HFFc6 (cell line): ENCODE measurements at places on chromosomes 2 and 18.

DNA sequence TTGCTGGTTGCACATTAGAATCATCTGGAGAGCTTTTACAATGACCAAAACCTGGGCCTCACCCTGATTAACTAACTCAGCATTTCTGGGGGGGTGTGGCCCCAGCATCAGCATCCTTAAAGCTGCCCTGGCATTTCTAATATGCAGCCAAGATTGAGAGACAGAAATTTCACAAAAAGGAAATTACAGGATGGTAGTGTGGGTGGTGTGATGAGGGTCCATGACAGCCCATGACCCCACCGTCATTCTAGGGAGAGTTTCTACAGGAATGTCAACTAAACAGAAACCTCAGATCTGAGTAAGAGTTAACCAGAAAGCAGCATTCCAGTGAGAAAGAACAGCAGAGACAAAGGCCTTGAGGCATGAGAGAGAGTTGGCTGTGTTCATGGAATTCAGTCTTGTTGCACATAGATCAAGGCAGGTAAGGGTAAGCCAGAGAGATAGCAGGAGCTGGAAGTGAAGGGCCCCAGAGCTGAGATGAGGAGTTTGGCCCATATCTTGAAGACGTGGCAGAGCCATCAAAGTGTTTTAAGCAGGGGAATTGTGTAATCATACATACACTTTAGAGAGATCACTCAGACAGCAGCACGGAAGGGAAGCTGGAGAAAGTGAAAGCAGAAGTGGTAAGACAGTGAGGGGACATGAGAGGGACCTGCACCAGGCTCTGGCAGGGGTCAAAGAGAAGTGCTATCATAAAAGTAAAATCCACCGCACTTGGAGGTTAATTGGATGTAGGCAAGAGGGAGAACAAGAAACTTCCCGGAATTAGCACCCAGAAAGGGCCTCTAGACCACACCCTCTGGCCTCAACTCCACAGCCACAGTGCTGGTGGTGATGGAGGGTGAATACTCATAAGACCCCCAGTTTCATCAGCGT is 7.8 kb upstream of the TRABD2A start:
- peak; percentile 45 for DNase-seq
- no peaks in the 10 kb centered on the region; the same call in 1 of the 2 replicates for H3K27me3 ChIP-seq
- H3K27ac ChIP-seq, result peak overlapping the region; percentile 95
- H3K36me3 ChIP-seq, result no peaks in the 10 kb centered on the region
- peak overlapping the region; percentile 73 for H3K4me3 ChIP-seq

- H3K27ac ChIP-seq, result no peak overlapping the region
- H3K36me3 ChIP-seq, result peaks cover 35% of the 10 kb centered on the region; the same call in 1 of the 2 replicates
- no peak for DNase-seq
- no peaks in the 10 kb centered on the region for H3K27me3 ChIP-seq
- H3K4me3 ChIP-seq, result no peak overlapping the region
Observed at GRCh38 chr18:14117606-14118005, 14.6 kb downstream of the ZNF519 start.

DNA sequence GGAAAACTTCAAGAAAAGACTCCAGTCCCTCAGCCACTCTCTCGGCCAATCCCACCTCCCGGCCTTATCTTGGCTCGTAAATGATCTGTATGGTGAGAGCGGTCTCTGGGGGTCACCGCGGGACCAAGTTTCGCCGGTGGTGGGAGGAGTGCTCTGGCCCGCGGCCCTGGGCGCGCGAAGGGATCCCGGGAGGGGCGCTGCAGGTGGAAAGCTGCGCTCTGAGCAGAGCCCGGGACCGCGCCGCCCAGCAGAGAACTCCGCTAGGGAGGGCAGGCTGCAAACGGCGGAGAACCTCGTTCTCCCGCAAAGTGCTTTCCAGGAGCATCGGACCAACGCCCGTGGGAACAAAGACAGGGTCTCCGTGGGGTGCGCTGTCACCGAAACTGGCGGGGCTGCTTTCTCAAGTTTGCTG is 622 bp downstream of the LRP2 start:
- no peaks in the 10 kb centered on the region for H3K36me3 ChIP-seq
- H3K4me3 ChIP-seq, result peak overlapping the region; percentile 56
- peaks cover 38% of the 10 kb centered on the region for H3K4me1 ChIP-seq
- peaks cover 31% of the 10 kb centered on the region for H3K27me3 ChIP-seq

DNA sequence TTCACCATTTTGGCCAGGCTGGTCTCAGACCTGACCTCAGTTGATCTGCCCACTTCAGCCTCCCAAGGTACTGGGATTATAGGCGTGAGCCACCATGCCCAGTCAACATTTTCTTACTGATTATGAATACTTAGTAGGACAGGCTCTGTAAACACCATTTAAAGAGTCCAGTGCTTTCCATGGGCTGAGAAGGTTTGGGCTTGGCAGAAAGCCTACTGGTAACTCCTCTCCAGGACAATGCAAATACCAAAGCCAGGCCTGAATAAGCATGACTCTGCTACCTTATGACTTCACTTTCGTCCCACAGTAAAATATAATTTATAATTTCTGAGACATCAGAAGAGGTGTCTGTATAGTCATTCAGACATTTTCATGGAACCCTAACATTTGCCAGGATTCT is 60.2 kb upstream of the FAM117B start:
- no peak overlapping the region for H3K27ac ChIP-seq
- DNase-seq, result no peak
- H3K4me3 ChIP-seq, result no peak overlapping the region
- H3K36me3 ChIP-seq, result no peaks in the 10 kb centered on the region; the same call in 1 of the 2 replicates

DNA sequence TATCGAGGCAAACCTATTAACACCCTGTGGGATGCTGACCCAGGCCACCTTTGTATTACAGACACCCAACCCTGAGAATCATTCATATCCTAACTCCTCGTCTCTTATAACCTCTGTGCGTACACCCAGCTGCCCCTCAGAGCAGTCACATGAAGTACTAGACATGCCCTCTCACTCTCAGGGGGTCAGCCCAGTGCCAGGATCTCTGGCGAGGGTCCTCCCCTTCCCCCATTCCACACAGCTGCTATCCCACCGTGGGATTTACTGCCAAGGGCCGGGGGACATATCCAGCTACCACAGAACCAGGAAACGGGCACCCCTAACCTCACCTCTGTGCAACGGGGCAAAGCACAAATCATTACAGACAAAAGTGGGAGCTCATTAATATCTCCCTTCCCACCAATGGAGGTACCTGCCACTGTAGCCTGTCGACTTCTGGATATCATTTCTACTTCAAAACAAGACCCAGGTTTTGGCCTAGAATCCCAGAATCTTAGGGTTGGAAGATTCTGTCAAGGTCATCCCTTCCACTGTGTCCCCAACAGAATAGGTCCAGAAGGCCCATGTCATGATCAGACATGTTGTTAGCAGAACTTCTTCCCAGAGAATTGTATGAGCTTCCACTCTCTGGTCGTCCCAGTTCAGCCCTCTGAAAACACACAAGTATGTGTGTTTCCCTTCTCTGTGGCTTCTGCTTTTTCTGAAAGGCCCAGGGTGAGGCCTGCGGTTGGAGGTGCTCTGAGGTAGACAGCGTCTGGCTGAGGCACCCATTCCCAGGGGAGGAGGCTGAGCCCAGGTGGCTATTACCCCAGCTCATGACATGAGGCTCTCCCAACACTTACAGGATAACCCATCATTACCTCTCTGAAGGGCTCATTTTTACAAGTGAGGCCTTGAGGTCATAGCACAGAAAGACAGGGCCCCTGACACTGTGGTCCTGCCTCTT is 1.7 kb downstream of the TMBIM1 start:
- peaks cover 16% of the 10 kb centered on the region for H3K36me3 ChIP-seq
- peak overlapping the region; percentile 90 for H3K4me3 ChIP-seq
- H3K27me3 ChIP-seq, result peaks cover 5% of the 10 kb centered on the region
- H3K27ac ChIP-seq, result peak overlapping the region; percentile 79
- DNase-seq, result no peak
- H3K4me1 ChIP-seq, result peaks cover 65% of the 10 kb centered on the region

DNA sequence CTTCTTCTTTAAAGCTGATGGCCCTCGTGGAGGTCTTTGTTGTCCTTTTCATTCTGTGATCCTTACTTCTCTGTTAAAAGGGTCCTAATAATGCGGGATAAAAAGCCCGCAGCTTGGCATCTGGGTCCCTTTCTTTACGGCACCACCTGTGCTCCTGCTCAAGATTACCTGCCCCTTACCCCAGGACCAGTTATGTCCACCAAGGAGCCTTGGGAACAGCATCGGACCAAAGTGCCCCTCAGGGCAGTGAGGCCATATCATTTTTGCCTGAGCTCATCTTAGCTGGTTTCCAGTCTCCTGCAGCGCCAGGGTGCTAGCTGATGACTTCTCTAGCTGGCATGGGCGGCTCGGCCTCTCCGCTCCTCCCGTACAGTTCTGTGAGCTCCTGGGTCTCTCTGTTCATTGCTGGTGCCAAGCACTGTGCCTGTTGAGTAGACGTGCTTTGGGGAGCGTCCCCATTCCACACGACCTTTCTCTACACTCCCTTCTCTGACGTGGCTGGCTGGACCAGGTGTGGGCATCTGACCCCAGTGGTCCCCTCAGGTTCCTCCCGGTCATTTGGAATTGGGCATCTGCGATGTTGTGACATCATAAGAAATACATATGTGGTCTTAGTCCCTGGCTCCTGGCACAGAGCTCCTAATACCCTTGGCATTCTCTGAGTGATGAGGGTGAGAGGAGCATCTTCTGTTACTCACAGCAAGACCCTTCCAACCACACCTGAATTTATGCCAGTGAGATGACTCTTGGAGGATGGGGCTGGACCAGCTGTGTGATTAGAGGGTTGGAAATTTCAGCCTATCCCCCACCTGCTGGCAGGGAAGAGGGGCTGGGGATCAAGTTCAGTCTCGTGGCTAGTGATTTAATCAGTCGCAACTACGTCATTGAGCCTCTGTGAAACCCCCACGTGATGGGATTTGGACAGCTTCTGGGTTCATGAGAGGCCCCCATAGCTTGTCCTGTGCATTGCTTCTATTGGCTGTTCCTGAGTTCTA is 134.2 kb upstream of the HS6ST1 start:
- H3K4me3 ChIP-seq, result no peak overlapping the region
- H3K36me3 ChIP-seq, result no peaks in the 10 kb centered on the region
- no peak overlapping the region for H3K27ac ChIP-seq
- peaks cover 18% of the 10 kb centered on the region for H3K27me3 ChIP-seq
- no peak for DNase-seq

DNA sequence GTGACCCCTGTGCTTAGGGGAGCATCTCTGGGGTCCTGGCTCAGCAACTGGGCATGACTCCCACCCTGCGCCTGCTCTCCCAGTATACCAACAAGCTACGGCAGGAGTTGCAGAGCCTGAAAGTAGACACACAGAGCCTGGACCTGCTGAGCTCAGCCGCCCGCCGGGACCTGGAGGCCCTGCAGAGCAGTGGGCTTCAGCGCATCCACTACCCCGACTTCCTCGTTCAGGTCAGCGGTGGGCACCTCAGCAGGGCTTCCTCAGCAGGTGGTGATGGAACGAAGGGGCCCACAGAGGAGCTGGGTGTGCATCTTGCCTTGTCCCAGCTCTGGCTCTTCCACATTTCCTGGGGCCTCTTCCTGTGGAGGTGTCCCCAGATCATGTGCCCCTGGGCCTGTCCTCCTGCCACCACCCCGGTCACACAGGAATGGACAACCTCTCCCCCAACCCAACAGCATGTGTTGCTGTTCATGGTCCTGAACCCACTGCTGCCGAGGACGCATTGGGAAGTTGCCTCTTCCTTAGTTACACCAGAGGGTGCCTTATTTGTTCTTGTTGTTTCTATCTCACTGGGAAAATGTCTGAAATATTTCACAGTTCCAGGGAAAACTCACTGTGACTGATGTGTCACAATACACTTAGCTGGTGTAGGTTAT is 10.8 kb downstream of the PROM2 start:
- H3K27ac ChIP-seq, result no peak overlapping the region
- peaks cover 1% of the 10 kb centered on the region; the same call in 1 of the 2 replicates for H3K36me3 ChIP-seq
- peaks cover 8% of the 10 kb centered on the region for H3K27me3 ChIP-seq
- peak; percentile 5 for DNase-seq
- no peaks in the 10 kb centered on the region for H3K4me1 ChIP-seq

- DNase-seq, result no peak
- H3K27me3 ChIP-seq, result peaks cover 3% of the 10 kb centered on the region; the same call in 1 of the 2 replicates
- no peak overlapping the region for H3K27ac ChIP-seq
- H3K36me3 ChIP-seq, result peaks cover 9% of the 10 kb centered on the region; the same call in 1 of the 2 replicates
- peaks cover 55% of the 10 kb centered on the region for H3K4me1 ChIP-seq
Observed at GRCh38 chr2:10410001-10410822, 37.9 kb downstream of the ODC1 start.
